ENCODE measurements at places on chromosomes 11 and 22. TPM values are rescaled to one million over a fixed set of nuclear protein-coding genes. Genes with fewer than 3 reads are reported as not detected.

SLC37A2 gene
- 2.4 TPM for polyA plus RNA-seq

OVOL1 gene
- polyA plus RNA-seq = 0.32 TPM

AQP11 gene
- 1.6 TPM for polyA plus RNA-seq

ISX gene
- polyA plus RNA-seq = 0.52 TPM

BAIAP2L2 gene
- polyA plus RNA-seq = 6.4 TPM

OR52N4 gene
- polyA plus RNA-seq = 0.24 TPM

OR2D2 gene
- not detected for polyA plus RNA-seq

APOA4 gene
- not detected for polyA plus RNA-seq

OR2AG2 gene
- not detected for polyA plus RNA-seq

DNA sequence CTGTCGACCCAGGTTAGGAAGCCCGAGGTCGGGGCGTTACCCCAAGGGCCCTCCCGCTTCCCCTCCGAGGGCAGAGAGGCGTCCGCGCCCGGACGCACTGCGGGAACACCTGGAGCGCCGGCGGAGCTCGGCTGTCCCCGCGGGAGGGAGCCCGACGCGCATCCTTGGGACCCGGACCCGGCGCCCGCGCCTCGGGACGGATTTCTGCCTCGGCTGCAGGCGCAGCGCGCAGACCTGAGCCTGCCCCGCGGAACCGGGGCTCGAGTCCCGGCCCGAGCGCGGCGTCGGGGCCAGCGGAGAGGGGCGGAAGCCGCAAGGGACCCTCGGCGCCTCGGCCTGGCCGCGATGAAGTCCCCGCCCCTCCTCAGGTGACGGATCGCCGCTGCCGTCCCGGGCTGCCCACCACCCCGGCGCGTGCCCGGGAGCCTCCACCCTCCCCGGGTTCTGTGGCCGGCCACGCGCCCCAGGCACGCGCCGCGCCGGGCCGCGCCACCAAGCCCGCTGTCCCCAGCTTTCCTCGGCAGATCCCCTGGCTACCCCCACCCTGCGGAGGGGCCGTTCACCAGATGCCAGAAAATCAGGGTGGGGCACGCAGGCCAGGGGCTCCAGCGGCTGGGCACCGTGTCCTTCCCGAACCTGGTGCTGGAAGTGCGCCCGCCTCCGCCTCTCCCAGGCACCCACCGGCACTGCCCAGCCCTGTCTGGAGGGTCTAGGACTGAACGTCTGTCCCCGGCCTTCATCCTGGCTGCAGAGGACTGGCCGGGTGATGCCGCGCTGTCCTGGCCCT lies 410 bp downstream of the GLB1L3 start:
- DNase-seq = no peak

DNA sequence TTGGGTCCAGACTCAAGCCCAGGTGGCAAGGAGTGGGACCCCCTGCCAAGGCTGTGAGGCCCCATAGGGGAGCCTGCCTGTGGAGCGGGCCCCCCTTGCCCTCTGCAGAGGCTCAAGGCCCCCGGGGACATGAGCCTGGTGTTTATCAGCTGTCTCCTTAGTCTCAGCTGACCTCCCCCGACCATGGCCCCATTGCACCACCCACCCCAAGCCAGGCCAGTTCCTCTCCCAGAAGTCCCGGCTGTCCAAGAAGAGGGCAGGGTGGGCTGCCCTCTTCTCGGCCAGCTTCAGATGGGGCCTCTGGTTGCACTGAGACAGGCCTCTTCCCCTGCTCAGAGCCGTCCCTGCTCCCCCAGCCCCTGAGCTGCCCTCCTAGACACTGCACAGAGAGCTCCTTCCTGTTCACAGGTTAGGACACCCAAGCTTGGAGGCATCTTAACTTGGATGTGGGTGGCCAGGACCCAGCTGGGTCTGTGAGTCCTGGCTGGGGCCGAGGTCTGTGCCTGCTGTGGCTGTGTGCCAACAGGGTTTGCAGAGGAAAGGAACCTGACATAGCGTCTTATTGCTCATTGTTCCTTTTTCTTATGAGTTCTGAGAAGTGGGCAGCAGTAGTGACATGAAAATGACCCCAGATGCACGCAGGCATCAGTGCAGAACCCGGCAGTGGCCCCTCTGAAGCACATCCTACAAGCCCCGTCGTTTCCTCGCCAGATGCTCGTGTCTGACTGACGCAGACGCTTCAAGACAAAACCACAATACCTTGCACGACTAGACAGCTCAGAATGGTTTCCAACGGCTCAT lies 5.4 kb downstream of the TRABD start:
- DNase-seq = peak; percentile 61

GRCh38 chr11:65634905-65635731 lies 2.8 kb upstream of the SIPA1 start:
- DNase-seq = no peak

- DNase-seq = peak; percentile 57
Measured at GRCh38 chr22:33747576-33748180, 172.6 kb downstream of the LARGE1 start.

DNA sequence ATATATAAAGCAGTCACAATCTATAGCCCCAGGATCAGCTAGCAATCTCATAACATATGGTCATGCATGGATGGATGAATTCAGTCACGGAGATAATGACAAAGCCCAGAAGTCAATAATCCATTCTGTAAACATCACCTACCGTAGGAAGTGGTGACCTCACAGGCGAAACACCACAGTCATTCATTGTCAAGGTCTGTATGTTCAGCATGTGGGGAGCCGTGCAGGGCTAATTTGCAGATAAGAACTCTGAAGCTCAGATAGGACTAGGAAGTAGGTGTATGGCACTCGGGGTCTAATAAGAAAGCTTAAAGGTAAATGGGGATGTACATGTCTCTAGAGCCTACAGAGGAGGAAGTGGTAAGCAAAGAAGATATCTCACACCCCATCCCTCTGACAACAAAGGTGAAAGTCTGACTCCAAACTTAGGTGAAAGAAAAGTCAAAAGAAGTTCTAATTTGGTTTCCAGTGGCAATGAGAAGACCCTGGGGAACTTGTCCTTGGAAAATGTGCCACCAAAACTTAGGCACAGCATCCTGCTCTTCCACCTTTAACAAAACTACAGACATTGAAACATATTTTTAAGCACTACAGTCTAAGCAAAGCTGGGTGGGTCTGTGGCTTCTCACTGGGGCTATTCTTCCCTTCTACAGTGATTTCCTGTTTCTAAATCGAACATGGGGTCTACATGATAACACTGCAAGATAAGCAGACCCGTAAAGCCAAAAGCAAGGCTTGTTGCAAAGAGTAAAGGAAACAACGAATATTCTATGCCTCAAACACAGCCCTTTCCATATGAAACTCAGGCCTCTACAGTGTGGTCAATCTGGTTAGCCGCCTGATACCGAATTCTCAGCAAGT lies 5.2 kb downstream of the CRTAM start:
- DNase-seq = no peak

- DNase-seq = no peak
Measured at GRCh38 chr11:10287766-10288715, 6.0 kb downstream of the SBF2 start.

GRCh38 chr22:44660051-44660830 lies 41.8 kb upstream of the PRR5 start:
- no peak for DNase-seq

DNA sequence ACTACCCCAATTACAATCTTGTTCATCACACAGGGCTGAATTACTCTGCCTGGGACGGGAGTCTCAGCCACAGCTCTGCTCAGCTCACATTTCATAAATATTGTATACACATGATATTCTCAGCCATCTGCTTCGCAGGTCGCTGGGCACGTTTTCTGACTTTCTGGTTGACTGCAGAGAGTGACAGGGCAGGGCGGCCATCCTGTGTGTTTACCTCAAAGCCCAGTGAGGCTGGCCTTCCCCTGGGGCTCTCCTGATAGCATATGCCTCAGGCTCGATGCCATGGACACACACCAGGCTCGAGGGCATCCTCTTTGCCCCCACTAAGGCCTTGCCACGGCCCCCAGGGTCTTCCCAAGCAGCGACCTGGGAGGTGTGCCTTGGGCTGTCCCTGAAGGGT lies 345.0 kb downstream of the CADM1 start:
- DNase-seq = no peak

- no peak for DNase-seq
Measured at GRCh38 chr11:11512090-11512489, 109.7 kb downstream of the GALNT18 start.

- DNase-seq = no peak
Measured at GRCh38 chr11:77037057-77037456, 2.9 kb downstream of the B3GNT6 start.

DNA sequence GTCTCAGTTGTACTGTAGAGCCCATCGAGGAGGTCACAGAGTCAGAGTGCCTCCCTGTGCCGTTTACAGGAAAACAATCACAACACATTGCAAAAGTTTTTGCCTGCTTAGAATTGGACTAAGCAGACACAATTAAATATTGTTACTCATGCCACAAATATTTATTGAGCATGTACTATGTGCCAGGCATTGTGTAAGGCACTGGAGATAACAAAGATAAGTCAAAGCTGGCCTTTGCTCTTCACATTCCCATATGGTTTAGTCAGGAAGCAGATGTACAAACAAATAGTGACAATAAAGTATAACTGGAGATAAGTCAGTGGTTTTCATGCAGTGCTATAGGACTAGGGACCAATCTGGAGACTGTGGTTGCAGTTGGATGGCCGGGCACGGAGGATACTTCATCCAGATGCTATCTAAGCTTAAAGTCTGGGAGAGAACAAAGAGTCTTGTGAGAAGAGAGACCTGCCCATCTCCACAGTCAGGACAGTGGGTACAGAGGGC lies 550.7 kb downstream of the INSC start:
- no peak for DNase-seq

GRCh38 chr11:65112546-65113360 lies 1.1 kb downstream of the TM7SF2 start:
- no peak for DNase-seq

- peak; percentile 95 for DNase-seq
Measured at GRCh38 chr11:126480410-126481302, 125.2 kb downstream of the ST3GAL4 start.

- DNase-seq = no peak
Measured at GRCh38 chr11:134020598-134020997, 48.3 kb upstream of the JAM3 start.

DNA sequence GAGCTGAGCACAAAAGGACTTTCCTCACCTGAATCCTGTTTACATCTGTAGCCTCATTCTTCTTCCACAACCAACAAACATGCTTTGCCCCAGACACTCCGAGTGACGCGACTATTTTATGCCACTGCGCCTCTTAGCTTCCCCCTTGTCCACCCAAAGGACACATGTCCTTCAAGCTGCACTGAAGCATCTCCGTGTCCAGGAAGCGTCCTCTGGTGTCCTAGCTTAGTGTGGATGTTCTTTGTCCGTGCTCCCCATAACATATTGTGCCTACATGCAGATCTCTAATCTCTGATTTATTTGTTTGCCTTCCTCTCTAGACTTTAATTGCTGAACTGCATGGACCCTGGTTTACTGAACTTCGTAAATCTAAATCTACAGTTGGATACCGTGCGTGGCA lies 20.1 kb upstream of the CECR2 start:
- DNase-seq = no peak

DNA sequence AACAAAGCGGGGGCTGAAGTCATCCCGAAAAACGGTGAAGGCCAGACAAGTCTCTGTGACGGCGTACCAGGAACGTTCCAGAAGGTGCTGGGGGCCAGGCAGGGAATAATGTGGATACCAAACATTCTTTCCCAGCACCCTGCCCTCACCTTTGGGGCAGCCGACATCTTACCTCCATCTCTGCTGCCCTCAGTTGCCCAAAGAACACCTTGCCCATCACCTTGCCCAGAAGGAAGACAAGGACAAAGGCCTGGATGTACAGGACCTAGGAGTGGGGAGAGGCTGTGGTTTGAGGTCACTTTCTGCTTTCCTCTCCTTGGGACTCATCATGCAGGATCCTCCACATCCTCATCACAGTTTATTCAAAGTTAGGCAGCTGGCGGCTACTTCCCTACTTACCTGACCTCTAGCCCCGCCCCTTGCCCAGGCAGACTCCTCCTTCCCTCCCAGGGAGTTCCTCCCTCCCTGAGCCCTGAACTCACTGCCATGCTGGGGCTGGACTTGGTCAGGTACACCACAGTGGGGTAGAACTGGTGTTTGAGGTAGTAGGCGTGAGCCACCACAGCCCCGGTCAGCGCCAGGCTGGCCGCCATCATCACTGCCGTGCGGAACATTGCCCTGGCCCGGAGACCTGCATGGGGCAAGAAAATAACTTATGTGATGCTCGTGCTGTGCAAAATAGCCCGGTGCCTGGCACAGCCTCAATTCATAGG lies 1.2 kb downstream of the SYVN1 start:
- peak; percentile 38 for DNase-seq

GRCh38 chr11:103903621-103904323 lies 132.7 kb upstream of the DDI1 start:
- no peak for DNase-seq

- no peak for DNase-seq
Measured at GRCh38 chr22:28398355-28398754, 281.3 kb downstream of the TTC28 start.

DNA sequence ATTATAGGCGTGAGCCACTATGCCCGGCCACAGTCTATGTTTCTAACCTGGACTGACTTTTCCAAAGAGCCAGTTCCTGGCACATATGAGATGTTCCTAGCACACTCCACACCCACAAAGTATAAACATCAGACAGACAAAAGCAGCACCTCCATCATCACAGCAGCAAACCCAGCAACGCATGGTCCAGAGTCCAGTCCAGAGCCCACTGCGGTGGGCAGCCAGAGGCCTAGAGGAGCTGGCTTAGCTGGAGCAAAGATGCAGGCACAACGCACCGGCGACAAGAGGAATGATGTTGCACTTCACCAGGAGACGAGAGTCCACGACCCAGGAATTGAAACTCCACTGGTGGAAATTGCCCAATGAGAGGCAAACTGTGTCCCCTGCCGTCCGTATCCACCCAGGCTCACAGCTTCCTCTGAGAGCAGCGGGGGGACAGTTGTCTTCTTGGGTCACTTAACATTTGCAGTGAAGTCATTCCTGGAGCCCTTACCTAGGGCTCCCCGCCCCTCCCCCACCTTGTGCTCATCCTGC lies 36.6 kb downstream of the RPS6KA4 start:
- DNase-seq = no peak

- DNase-seq = no peak
Measured at GRCh38 chr11:110832539-110832938, 120.3 kb upstream of the ARHGAP20 start.

- no peak for DNase-seq
Measured at GRCh38 chr11:91158297-91158696, 935.4 kb upstream of the CHORDC1 start.
